ENCODE measurements at places on chromosomes 16 and 17. TPM values are rescaled to one million over a fixed set of nuclear protein-coding genes. Genes with fewer than 3 reads are reported as not detected.

Gene ZG16
- total RNA-seq: not detected

Gene CD79B
- total RNA-seq: 7.3 TPM

Gene PDILT
- not detected for total RNA-seq

Gene CTRB1
- not detected for total RNA-seq

GRCh38 chr17:28746611-28747050 is 2.8 kb downstream of the TRAF4 start:
- H3K4me3 ChIP-seq: no peak overlapping the region
- no peak for DNase-seq
- no peaks in the 10 kb centered on the region for H3K27me3 ChIP-seq
- peaks cover 11% of the 10 kb centered on the region for H3K36me3 ChIP-seq
- H3K4me1 ChIP-seq: peaks cover 2% of the 10 kb centered on the region

- H3K36me3 ChIP-seq: peaks cover 3% of the 10 kb centered on the region
- H3K27me3 ChIP-seq: no peaks in the 10 kb centered on the region
- H3K27ac ChIP-seq: no peak overlapping the region
- H3K4me3 ChIP-seq: no peak overlapping the region
- peaks cover 8% of the 10 kb centered on the region for H3K4me1 ChIP-seq
Observed at GRCh38 chr16:64983231-64983630, 138.6 kb downstream of the CDH11 start.

GRCh38 chr16:74862743-74863244 is 88.2 kb upstream of the FA2H start:
- H3K36me3 ChIP-seq: no peaks in the 10 kb centered on the region
- H3K4me3 ChIP-seq: no peak overlapping the region
- no peaks in the 10 kb centered on the region for H3K4me1 ChIP-seq
- DNase-seq: no peak

GRCh38 chr17:42422412-42422957 is 571 bp downstream of the CAVIN1 start:
- H3K27ac ChIP-seq: peak overlapping the region; percentile 99
- peaks cover 50% of the 10 kb centered on the region for H3K4me1 ChIP-seq
- peak overlapping the region; percentile 94 for H3K4me3 ChIP-seq
- no peak for DNase-seq
- no peaks in the 10 kb centered on the region for H3K36me3 ChIP-seq

- no peaks in the 10 kb centered on the region for H3K36me3 ChIP-seq
- H3K4me1 ChIP-seq: peaks cover 8% of the 10 kb centered on the region
Observed at GRCh38 chr17:1331708-1332107, 52.2 kb downstream of the TRARG1 start.

DNA sequence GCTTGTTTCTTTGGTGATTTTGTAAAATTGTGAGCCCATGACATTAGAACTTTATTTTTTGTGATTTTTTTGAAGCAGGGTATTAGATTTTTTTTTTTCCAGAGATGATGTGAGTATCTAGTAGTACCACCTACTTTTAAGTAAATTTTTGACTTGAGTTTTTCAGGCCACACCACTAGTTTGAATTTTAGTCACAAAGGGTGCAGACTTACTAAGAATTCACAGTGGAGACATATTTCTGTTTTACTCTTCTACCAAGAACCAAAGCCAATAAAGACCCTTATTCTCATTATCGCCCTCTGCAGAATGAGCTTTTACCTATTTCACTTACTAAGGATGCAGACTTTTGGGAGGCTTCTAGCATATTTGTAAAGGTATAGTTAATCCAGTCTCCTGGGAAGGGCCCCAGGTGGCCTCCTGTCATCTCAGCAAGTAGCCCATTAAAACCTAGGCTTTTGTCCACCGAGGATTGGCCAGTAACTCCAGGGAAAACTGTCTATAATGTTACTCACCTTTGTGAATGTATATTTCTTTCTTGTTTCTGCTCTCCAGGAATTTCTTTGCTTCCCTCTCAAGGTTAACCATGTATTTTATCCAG is 30.6 kb downstream of the NLK start:
- DNase-seq: no peak
- H3K27ac ChIP-seq: no peak overlapping the region
- H3K36me3 ChIP-seq: no peaks in the 10 kb centered on the region
- no peaks in the 10 kb centered on the region for H3K27me3 ChIP-seq
- H3K4me1 ChIP-seq: peaks cover 10% of the 10 kb centered on the region
- H3K4me3 ChIP-seq: no peak overlapping the region

GRCh38 chr17:65455972-65456343 is 105.5 kb downstream of the AXIN2 start:
- H3K27me3 ChIP-seq: no peaks in the 10 kb centered on the region
- peak overlapping the region; percentile 13 for H3K27ac ChIP-seq
- H3K4me3 ChIP-seq: no peak overlapping the region

DNA sequence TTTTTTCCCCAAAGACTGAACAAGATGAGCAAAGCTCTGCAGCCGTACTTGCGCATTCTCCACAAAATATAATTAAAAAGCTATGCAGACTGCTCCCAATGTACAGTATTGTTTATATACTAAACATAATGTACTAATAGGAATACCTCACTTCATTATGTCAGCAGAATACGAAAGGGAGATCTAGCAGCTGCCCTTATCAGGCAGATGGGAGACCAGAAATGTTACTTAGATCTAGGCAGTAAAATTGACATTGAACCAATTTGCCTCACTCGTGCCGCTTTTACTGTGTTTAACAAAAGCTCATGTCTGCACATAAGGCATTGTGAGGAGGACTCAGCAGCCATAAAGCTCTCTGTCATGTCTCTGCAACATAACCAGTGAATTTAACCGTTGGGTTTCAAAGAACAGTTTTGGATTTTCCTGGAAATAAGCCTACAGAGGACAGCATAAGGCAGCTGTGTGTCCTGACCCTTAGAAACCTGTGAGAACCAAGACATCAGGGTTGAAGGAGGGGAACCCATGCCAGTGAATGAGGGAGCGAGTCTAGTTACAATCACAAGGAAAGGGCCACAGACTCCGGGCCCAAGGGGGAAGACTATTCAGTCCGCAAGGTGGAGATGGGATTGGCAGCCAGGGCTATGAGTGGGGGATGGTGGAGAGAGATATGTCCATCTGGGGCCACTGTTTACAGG is 71.4 kb downstream of the GNAO1 start:
- peak overlapping the region; percentile 95 for H3K27ac ChIP-seq
- no peak overlapping the region for H3K4me3 ChIP-seq
- DNase-seq: no peak

DNA sequence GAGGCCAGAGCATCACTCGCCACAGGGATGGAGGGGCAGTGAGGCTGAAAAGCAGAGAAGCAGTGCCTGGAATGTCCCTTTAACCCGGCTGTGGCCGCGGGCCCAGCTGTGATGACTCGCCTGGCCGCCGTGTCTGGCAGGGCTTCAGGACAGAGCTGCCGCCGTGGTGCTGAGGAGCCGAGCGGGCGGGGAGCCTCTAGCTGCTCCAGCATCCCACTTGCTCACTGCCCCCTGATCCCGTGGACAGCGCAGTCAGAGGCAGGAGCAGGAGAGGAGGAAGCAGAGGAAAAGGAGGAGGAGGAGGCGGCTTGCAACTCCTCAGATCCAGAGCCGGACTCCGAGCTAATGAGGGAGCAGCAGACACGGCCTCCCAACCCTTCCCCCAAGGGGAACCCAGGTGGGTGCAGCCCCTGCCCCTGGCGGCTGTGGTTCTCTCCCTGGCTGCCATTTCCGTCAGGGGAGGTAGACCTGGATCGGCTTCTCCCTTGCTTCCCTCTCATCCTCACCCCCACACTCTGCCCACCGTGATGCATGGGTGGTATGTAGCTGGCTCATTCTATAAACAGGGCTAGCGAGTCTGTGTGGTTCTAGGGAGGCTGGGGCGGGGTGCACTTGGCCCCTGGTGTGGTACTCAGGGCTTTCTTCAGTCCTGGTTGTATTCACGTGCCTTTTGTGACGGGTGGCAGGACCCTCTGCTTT is 165.7 kb downstream of the CMIP start:
- H3K4me1 ChIP-seq: no peaks in the 10 kb centered on the region
- H3K4me3 ChIP-seq: peak overlapping the region; percentile 7
- H3K27me3 ChIP-seq: no peaks in the 10 kb centered on the region
- H3K36me3 ChIP-seq: peaks cover 6% of the 10 kb centered on the region
- DNase-seq: peak; percentile 91
